ENCODE measurements at places on chromosomes 7 and 10.

GRCh38 chr10:130041451-130042371 is 68.9 kb downstream of the C10orf143 start:
- no peak for DNase-seq

GRCh38 chr7:35991511-35992232 is 161.4 kb upstream of the EEPD1 start:
- DNase-seq = no peak

DNA sequence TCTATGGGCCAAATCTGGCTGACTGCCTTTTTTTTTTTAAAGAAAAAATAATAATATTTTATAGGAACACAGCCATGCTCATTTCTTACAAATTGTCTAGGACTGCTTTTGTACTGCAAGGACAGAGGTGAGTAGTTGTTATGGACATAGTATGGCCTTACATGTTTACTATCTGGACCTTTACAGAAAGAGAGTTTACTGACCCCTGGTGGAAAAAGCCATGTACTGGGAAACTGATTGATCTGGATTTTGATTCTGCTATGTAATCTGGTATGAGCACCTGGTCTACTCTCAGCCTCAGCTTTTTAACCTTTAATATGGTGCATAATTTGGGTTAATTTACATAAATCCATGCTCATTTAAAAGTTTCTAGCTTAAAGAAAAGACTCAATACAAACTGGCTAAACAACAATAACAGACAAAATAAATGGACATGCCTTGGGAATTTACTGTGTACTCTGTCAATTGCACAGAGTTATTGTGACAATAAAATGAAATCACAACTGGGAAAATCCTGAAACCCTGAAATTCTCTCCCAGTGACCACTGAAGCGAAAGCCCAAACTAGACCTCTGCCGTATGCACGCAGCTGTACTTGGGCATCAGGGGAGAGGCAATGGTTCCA is 260.7 kb downstream of the BMPER start:
- DNase-seq = no peak

- no peak for DNase-seq
These were observed 622 bp downstream of the DYNC1I1 start for GRCh38 chr7:95772771-95773581.

- no peak for DNase-seq
These were observed 503.0 kb downstream of the KIF20B start for GRCh38 chr10:90204131-90204955.

GRCh38 chr7:116258734-116259133 is 48.4 kb downstream of the TES start:
- DNase-seq = no peak

GRCh38 chr7:23628370-23628769 is 31.2 kb downstream of the CCDC126 start:
- no peak for DNase-seq

GRCh38 chr10:22436526-22436892 is 91.2 kb downstream of the SPAG6 start:
- DNase-seq = no peak

GRCh38 chr7:36765605-36766004 is 41.3 kb upstream of the AOAH start:
- no peak for DNase-seq

- DNase-seq = no peak
These were observed 26.0 kb downstream of the LEP start for GRCh38 chr7:128266883-128267594.

GRCh38 chr7:150954201-150954985 is 23.7 kb downstream of the KCNH2 start:
- DNase-seq = no peak

- no peak for DNase-seq
These were observed 160.9 kb downstream of the REEP3 start for GRCh38 chr10:63681993-63682697.

GRCh38 chr7:81447351-81447952 is 322.4 kb downstream of the HGF start:
- DNase-seq = no peak

GRCh38 chr10:1572519-1573333 is 164.6 kb downstream of the ADARB2 start:
- no peak for DNase-seq

GRCh38 chr10:59713196-59713821 is 3.7 kb upstream of the SLC16A9 start:
- DNase-seq = no peak

- DNase-seq = no peak
These were observed 68.9 kb upstream of the CARD11 start for GRCh38 chr7:3112479-3113134.

DNA sequence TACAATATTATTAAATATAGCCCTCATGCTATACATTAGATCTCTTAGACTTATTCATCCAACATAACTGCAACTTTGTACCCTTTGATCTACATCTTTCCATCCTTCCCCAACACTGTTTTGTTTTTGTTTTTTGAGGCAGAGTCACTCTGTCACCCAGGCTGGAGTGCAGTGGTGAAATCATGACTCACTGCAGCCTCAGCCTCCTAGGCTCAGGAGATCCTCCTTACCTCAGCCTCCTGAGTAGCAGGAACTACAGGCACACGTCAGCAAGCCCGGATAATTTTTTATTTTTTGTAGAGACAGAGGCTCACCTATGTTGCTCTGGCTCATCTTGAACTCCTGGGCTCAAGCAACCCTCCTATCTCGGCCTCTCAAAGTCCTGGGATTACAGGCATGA is 53.3 kb downstream of the NT5C2 start:
- DNase-seq = no peak

DNA sequence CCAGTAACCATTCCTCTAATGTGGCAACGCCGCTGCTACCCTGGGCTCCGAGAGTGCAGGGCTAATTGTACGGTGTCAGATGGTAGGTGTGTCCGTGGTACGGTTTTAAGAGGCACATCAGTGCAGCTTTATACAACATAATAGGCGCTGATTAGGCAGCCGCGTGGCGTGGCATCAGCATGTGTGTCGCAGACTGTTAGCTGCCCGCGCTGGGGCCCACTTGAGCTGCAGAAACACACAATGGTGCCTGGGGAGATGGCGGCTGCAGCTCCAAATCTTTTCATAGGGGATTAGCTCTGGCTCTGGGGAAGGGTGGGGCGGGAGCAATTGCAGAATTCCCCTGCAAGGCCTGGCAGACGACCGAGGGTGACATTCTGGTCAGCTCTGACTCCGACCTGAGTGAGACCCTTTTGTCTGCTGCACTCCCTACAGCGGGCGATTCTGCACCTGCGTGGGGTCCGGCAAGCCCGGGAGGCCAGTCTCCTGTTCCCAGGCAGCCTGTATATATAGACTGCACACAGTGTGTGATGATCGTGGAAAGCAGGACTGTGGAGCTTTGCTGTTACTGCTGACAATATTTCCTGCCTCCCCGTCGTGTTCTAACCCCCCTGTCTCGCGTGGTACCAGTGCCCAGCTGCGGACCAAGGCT is 722.7 kb upstream of the CELF2 start:
- no peak for DNase-seq
